Urinary bladder (tissue), 4 donors: ENCODE measurements at places on chromosomes 2 and 18.

- DNase-seq = no peak
Measured at GRCh38 chr2:9315280-9315847, 108.0 kb downstream of the ITGB1BP1 start.

DNA sequence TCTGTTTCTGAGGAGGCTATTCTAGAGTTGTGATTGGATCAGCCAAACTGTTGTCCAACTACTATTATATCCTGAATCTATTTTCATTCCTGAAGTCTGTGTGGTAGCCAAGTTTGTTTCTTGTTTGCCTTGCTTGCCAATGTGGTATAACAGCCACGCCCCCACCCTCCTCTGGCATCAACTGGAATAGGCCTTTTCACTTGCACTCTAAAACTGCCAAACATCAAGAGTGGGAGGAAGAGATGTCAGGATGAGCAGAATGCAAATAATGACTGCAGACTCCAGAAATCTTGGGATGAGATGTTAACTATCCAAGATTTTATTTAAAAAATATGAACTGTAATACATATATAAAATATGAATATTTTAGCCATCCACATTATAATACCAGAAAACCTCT is 246.1 kb downstream of the NRXN1 start:
- no peak for DNase-seq

- DNase-seq = no peak
Measured at GRCh38 chr2:26610504-26611335, 30.4 kb downstream of the CIB4 start.

GRCh38 chr2:203280428-203281064 is 41.7 kb downstream of the CYP20A1 start:
- no peak for DNase-seq

GRCh38 chr2:127649100-127649611 is 3.2 kb downstream of the GPR17 start:
- DNase-seq = no peak

GRCh38 chr2:28370354-28370753 is 22.3 kb upstream of the FOSL2 start:
- no peak for DNase-seq

GRCh38 chr2:1168846-1169245 is 218.2 kb downstream of the SNTG2 start:
- no peak for DNase-seq

DNA sequence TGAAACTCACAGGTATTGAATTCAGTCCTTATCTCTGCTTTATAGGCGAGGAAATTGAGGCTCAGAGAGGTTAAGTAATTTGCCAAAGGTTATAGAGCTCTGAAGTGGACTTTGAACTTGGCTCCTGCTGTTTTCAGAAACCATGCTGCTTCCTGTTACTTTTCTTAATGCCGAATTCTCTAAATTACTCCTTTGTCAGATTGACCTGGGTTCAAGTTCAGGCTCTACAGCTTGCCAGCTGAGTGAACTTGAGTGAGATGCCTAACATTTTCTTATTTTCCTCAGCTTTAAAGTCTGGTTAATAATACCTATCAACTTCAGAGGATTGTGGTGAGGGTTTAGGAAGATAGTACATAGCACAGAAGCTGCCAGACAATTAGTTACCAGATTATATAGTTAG is 3.4 kb downstream of the ASAP2 start:
- no peak for DNase-seq

DNA sequence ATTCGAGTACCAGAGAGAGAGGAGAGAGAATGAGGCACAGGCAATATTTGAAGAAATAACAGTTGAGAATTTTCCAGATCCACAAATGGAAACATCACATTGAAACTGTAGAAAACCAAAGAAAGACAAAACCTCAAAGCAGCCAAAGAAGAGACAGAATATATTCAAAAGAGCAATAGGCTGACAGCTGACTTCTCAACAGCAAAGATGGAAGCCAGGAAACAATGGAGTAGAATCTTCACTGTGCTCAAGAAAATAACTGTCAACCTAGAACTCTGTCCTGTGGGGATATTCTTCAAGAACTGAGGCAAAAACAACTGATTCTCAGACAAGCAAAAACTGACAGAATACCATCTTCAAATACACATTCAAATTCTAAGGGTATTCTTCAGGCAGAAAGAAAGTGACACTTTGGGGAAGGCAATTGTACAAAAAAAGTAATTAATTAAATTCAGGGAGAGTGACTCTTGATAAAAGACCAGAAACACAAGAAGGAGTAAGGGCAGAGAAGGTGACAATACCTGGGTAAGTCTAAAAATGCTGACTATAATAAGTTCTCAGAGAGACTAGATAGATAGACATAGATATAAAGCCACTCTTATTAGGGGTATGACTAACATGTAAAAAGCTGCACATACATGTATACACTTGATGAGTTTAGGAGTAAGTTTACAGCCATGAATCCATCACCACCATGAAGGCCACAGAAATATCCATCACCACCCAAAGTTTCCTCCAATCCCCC is 25.6 kb downstream of the ANKMY1 start:
- DNase-seq = no peak

GRCh38 chr2:69933254-69933828 is 18.4 kb downstream of the MXD1 start:
- DNase-seq = no peak

GRCh38 chr2:134052173-134052572 is 201.7 kb upstream of the MGAT5 start:
- no peak for DNase-seq

DNA sequence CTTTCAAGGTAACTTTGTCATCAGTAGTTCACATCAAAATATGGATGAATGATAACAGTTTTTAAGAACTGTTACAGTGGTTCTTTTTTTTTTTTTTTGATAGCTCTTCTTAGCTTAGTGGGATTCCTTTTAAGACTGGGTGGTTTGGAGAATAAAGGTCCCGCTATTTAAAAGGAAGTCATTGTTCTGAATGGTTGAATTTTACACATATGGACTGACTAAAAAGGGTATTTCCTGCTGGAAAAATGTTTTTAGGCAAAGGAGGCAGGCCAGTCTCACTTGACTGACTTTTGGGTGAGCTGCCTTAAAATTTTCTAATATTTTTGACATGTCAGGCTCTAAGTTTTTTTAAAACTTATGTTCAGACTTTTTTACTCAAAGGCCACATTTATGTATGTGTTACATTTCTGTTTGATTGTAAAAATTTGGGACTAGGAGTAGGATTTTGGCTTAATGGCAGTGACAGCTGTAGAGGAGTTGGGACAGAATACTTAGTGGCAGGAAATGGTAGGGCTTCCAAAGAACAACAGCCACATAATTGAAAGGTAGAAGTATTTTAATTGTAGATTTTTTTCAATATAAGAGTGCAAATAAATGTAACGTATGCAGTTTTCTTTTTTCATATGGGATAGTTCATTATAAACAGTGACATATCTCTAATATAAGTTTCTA is 13.7 kb downstream of the VAPA start:
- no peak for DNase-seq

DNA sequence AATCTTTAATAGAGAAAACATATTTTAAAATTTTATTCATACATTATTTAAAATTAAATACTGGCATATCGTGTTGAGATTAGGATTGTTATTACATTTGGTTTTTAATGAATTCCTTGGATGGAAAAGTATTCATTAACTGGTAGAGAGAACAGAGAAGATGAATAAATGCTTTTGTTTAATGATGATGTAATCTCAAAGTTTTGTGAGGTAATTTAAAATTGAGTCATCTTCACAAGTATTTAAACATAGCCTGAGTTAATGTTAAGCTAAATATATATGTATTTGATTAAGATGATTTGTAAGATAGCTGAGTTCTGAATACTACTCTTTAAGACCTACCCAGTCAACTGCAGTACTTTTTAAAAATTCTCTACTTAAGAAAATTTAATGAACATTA is 713.4 kb upstream of the VRK2 start:
- DNase-seq = no peak

DNA sequence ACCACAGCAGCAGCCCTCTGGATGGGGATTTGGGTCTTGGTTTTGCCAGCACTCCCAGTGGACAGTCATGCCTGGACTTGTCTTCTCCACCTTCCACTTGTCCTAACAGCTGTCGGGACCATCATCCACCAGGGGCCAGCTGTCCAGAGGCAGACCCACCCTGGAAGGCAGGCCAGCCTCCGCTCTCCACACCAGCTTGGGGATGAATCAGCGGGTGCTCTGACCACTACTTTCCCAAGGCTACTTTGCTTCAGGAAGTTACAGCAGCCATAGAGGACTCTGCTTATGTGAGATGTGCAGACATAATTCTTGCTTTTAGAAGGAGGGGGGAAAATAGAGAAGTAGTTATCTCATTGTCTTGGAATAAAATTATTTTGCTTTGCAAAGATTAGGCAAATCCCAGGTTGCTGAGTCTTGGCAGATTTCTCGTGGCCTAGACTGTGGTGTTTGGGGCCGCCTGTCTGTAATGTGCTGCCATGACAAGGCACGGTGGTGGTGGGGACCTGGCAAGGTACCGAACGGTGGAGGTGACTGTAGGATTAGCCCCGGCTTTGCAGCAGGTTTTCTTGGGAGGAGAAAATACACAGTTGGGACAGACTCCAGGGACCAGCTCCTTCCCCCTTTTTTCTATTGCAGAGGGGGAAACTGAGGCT is 148.7 kb downstream of the AGAP1 start:
- no peak for DNase-seq

- no peak for DNase-seq
Measured at GRCh38 chr2:232273903-232274643, 104.5 kb upstream of the ALPP start.

DNA sequence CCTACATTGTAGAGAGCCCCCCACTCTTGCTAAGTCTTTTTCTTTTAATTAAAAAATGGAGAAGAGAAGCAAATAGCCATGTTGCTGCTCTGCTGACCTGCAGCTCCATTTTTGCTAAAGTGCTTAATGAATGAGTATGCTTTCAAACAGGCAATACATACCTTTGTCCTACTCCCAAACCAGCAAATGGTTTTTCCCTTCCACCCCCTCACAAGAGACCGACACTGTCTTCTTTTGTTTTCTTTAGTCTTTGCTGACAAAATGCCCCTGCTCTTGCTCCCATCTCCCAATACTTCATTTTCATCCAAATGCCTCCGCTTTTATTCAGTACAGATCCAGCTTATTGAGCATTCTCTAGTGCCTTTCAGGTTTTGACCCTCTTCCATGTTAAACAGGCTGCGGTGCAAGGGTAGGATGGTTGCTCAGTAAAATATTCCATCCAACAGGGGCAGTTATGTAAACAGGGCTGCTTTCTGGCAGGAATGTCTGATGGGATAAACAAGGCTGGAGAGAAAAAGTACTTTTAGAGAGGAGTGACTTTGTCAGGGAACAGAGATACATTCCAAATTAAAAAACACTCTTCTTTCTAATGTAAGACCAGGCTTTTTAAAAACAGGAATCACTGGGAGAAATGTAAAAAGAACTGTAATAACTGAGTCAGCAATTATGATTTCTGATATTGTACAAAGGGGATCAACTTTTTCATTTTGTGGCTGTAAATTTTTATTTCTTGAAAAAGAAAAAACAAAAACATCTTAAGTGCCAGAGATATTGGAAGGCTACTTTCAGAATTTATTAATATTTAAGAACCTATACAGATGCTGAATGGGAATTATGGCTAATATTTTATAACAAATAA is 136.8 kb downstream of the MEP1B start:
- DNase-seq = no peak

DNA sequence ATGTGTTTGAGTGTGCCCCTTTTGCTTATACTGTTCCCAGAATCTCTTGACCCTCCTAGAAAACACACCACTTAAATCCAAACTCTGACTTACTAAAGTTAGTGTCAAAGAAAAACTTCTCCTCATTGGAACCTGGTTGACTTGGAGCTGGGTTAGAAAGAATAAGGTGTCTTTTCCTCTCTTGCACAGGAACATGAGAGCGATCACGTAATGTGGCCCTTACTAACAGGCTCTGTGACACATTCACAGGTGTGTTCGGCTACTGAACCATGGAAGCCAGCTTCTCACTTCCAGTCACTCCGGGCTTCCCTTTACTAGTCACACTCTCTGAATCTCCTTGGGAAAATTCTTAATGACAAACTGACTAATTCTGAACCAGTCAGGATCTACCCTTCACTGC is 5.4 kb upstream of the POU3F3 start:
- DNase-seq = no peak

GRCh38 chr18:36636237-36636817 is 192.5 kb downstream of the TPGS2 start:
- no peak for DNase-seq

DNA sequence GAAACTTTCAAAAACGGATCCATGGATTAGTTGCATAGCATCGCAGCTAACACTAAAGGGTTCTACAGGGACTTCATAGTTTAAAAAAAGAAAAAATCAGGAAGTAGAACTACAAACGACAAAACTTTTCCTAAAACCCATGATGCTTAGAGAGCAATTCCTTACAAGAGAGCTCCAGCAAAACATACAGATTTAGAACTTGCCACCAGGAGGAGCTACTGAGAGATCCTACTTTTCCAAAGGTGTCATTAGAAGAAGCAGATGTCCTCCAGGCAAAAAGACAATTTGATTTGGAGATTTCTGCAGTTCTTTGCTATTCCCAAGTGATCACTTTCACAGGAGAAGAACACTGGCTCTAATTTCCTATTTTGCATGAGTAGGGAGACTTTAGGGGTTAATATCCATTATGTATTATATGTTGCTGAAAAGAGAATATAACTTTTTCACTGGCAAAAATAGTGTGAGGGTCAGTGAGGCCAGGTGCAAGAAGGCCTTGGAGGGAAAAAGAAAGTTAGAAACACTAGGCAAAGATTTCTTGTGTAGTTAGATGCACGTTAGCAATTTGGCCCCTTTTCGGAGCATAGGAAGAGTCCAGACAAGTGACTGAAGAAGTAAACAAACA is 436.2 kb downstream of the SUCLG1 start:
- no peak for DNase-seq

DNA sequence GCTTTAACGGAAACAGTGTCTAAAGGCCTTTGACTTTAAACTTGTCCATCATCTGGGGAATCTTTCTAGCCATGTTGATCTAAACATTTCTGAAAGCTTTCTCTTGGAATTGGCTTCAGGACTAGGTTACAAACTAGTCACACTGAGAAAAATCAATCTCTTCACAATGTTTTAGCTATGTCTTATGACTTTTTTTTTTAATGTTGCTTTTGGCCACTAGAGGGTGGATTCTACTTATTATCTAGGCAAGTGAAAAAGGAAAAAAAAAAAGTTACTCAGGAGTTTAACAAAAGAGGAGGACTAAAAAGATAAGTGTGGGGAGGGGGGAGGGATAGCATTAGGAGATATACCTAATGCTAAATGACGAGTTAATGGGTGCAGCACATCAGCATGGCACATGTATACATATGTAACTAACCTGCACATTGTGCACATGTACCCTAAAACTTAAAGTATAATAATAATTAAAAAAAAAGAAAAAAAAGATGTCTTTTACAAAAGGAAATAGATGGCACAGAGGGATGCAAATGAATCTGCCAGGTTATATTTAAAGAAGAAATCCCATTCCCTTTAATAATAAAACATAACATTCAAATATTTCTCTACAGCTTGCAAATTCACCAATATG is 160.4 kb upstream of the PID1 start:
- no peak for DNase-seq

DNA sequence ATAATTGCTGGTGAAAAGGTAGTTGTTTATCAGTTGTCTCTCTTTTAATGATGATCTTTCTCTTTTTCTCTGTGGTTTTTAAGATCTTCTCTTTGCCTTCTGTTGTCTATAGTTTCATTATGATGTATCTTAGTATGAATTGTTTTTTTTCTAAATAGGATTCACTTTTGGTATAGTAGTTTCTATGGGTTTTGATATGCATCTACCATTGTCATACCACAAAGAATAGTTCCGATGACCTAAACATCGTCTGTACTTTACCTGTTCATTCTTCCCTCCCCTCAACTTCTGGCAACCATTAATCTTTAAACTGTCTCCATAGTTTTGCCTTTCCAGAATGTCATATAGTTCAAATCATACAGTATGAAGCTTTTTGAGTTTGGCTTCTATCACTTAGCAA is 19.6 kb downstream of the RDH14 start:
- DNase-seq = no peak

- no peak for DNase-seq
Measured at GRCh38 chr2:135615404-135615803, 84.1 kb downstream of the R3HDM1 start.
